Stimulated activated CD8-positive, alpha-beta memory T cell treated with anti-CD3 and anti-CD28 coated beads, Interleukin-4, amount 100 ng/mL, for 1 hour (primary cell): ENCODE measurements at places on chromosomes 12 and 14.
A peak's percentile ranks its signal among the peaks of the same experiment; 100 is the strongest.

DNA sequence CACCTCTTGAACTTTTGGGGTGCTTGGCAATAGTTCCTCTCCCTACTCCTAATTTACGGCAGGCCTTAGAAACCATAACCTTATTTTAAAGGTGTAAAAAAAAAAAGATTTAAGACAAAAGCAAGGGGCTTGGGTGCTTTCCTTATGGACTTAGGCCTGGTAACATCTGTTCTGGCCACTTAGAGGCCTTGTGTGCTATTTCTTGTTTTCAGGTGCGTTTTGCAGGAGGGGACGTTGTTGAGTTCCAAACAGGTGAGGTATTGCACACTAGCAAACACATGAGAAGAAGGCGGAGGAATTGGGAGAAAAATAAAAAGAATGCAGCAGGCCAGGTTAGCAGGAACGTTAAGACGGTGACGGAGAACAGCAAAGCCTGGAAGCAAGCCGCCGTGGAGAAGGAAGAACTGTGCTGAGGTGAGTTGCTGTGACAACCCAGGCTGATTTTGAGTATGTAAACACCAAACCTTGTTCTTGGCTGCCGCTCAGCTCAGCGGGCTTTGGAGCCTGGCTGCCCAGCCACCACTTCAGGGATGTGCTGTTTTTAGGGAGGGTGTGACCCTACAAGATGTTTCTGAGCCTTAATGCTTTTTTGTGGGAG, 17.3 kb downstream of the EMG1 start:
- no peak for DNase-seq

GRCh38 chr12:74626397-74626796, 88.8 kb downstream of the ATXN7L3B start:
- DNase-seq: no peak

- DNase-seq: no peak
Observed at GRCh38 chr12:89975574-89975973, 266.9 kb upstream of the ATP2B1 start.

DNA sequence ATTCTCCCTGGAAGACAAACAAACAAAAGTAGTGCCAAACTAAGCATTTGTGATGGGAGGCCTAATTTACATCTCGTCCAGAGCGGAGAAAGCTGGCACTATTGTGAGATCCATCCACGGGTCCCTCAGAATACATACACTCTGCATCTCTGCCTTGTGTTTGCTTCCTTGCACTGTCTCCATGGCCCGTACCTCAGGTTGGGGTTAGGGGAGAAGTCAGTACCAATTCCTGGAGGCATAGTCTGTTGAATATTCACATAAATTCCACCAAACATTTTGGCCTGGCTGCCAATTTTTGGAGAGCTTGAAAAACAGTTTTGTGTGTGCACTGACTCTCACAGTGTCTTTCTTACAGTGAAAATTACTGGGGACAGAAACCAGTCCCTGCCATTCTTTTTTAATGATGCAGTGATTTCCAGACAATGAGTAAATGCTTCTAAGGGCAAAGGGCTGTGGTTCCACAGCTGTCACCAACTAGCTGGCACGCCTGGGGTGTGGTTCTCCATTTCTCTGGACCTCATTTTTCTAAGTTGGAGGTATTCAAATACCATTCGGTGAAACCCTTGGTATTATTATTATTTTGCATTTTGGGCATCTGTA, 119.7 kb upstream of the HIF1A start:
- DNase-seq: no peak

- DNase-seq: no peak
Observed at GRCh38 chr12:9810671-9811070, 16.6 kb upstream of the KLRF1 start.

DNA sequence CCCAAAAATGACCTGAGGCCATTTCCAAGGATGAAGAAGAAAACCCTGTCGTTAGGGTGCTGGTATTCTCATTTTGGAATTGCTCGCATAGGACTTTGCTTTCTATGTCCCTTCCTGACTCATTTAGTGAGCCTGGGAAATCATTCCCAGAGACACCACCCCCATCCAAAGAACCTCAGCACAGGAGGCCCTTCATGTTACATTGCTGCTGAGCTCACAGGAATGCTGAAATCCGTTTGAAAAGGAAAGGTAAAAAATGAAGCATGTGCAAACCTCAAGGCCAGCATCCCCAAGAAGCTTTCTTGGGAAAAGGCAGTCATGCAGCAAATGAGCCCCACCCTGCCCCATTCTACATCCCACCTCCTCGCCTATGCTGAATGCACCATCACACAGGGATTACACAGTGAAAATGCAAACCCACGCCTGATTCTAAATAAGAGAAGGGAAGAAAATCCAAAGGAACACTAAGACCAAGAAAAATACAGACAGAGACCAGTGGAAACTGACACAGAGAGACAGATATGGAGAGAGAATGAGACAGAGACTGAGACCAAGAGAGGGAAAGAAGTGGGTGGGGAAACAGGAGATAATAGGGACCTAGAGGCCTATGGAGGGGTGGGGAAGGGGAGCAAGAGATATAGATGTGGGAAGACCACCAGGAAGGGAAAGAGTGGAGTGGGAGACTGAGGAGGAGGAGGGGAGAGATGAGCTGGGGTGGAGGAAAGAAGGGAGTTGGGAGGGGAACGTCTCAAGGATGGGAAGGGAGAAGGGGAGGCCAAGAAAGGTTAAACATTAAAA, 33.5 kb downstream of the NIN start:
- DNase-seq: no peak

DNA sequence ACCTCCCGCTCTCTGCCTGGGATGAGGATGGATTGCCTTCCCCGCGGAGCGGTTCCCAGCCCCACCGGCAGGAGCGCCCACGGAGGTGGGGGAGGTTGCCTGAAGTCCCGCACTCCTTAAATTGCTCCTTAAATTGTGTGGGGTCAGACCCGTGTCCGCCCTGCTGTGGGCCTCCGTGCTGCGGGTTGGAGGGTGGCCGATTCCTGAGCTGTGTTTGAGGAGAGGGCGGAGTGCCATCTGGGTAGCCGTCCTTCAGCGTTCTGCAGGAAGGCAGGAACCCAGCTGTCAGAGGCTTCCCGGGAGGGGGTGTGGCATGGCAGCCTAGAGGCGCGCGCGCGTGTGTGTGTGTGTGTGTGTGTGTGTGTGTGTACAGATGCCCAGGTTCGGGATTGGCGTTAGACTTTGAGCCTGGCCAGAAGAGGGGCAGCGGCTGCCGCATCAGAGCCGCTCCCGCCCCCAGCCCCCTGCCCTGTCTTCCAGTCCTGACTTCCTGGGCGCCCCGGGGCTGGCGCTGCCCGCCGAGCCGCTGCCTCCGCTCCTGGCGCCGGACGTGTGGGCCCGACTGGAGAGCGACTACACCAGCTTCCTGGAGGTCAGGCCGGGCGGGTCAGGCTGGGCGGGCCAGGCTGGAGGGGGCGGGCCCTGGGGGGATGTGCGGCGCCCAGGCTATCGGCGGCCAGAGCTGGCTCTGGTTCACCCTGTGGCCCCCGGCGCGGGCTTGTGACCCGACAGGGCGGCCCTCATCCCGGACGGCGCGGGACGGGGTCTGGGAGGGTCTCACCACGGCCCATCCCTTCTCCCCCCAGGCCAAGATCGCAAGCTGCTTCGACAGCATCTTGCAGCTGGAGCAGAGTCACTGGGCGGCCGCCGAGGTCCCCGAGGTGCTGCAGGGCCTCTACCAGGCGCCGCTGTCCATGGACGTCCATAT, 9.2 kb downstream of the EXOC3L4 start:
- no peak for DNase-seq

- DNase-seq: no peak
Observed at GRCh38 chr14:49954171-49954631, 61.3 kb downstream of the ARF6 start.

DNA sequence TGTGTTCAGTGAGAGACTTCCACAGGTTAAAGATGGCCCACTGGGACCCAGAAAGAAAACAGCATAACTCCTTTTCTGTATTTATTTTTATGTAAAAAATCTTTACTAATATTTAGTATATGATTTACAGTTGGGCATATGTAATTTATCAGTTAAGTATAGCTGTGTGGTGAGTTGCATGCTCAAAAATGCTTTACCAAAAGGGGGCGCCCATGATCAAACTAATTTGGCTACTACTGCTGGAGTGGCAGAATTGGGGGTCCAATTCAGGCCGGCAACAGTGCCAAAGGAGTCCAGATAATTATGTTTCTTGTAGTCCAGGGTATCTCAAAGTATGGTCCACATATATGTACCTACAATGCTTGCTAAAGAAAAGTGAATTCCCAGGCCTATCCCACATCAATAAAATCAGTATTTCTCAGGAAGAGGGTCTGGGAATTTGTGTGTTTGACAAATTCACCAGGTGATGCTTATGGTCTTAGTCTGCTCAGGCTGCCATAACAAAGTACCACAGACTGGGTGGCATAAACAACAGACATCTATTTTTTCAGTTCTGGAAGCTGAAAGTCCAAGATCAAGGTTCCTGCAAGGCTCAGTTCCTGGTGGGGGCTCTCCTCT, 152.0 kb downstream of the KTN1 start:
- DNase-seq: peak; percentile 24

GRCh38 chr12:41983856-41984255, 160.8 kb downstream of the GXYLT1 start:
- DNase-seq: no peak

GRCh38 chr12:50723865-50724264, 40.0 kb upstream of the ATF1 start:
- no peak for DNase-seq
